ENCODE measurements at places on chromosomes 4 and X. TPM values are rescaled to one million over a fixed set of nuclear protein-coding genes. Genes with fewer than 3 reads are reported as not detected.
A peak's percentile ranks its signal among the peaks of the same experiment; 100 is the strongest.

The SLC9A7 gene
- total RNA-seq, result 48.3 TPM

- H3K27ac ChIP-seq, result no peak overlapping the region
- H3K27me3 ChIP-seq, result no peaks in the 10 kb centered on the region
- no peaks in the 10 kb centered on the region for H3K36me3 ChIP-seq
These were observed 113.7 kb downstream of the BMP15 start for GRCh38 chrX:51024106-51024696.

The HS6ST2 gene
- not detected for total RNA-seq

The PRSS12 gene
- total RNA-seq, result 30.0 TPM

- peak overlapping the region; percentile 30 for H3K4me3 ChIP-seq
- peak; percentile 89 for DNase-seq
- H3K4me1 ChIP-seq, result peaks cover 58% of the 10 kb centered on the region
- H3K36me3 ChIP-seq, result no peaks in the 10 kb centered on the region
These were observed 235.6 kb upstream of the JADE1 start for GRCh38 chr4:128573781-128574508.

- no peak for DNase-seq
- H3K36me3 ChIP-seq, result 0 out of 2 replicates have a peak, but pooled peaks cover 14% of the 10 kb centered on the region
- no peak overlapping the region for H3K27ac ChIP-seq
- H3K27me3 ChIP-seq, result no peaks in the 10 kb centered on the region
These were observed 5.5 kb downstream of the SAT1 start for GRCh38 chrX:23788521-23788920.

The FGF16 gene
- not detected for total RNA-seq

GRCh38 chr4:159298502-159298901 lies 195.6 kb downstream of the RAPGEF2 start:
- no peaks in the 10 kb centered on the region for H3K27me3 ChIP-seq
- peak overlapping the region; percentile 55 for H3K4me3 ChIP-seq
- H3K36me3 ChIP-seq, result no peaks in the 10 kb centered on the region

- no peak overlapping the region for H3K4me3 ChIP-seq
- peak; percentile 85 for DNase-seq
- H3K4me1 ChIP-seq, result peaks cover 15% of the 10 kb centered on the region
- H3K27me3 ChIP-seq, result no peaks in the 10 kb centered on the region
- peak overlapping the region; percentile 54 for H3K27ac ChIP-seq
These were observed 31.1 kb downstream of the NHSL2 start for GRCh38 chrX:71941776-71942175.

GRCh38 chr4:155690044-155690837 lies 23.6 kb downstream of the GUCY1A1 start:
- no peaks in the 10 kb centered on the region for H3K27me3 ChIP-seq
- no peak for DNase-seq
- no peaks in the 10 kb centered on the region for H3K36me3 ChIP-seq
- no peaks in the 10 kb centered on the region for H3K4me1 ChIP-seq
- no peak overlapping the region for H3K27ac ChIP-seq

- no peaks in the 10 kb centered on the region for H3K36me3 ChIP-seq
- H3K4me1 ChIP-seq, result no peaks in the 10 kb centered on the region
- peaks cover 16% of the 10 kb centered on the region for H3K27me3 ChIP-seq
- no peak overlapping the region for H3K27ac ChIP-seq
- H3K4me3 ChIP-seq, result no peak overlapping the region
These were observed 4.0 kb upstream of the ABLIM2 start for GRCh38 chr4:8162625-8163024.

GRCh38 chr4:11005300-11005699 lies 320.7 kb upstream of the CLNK start:
- H3K4me3 ChIP-seq, result no peak overlapping the region
- no peaks in the 10 kb centered on the region for H3K27me3 ChIP-seq
- DNase-seq, result no peak
- no peaks in the 10 kb centered on the region for H3K36me3 ChIP-seq

- H3K27ac ChIP-seq, result no peak overlapping the region
- no peaks in the 10 kb centered on the region for H3K36me3 ChIP-seq
- H3K4me3 ChIP-seq, result no peak overlapping the region
- 0 out of 2 replicates have a peak, but pooled peaks cover 8% of the 10 kb centered on the region for H3K4me1 ChIP-seq
- H3K27me3 ChIP-seq, result no peaks in the 10 kb centered on the region
These were observed 94.3 kb downstream of the CPE start for GRCh38 chr4:165472943-165473676.

DNA sequence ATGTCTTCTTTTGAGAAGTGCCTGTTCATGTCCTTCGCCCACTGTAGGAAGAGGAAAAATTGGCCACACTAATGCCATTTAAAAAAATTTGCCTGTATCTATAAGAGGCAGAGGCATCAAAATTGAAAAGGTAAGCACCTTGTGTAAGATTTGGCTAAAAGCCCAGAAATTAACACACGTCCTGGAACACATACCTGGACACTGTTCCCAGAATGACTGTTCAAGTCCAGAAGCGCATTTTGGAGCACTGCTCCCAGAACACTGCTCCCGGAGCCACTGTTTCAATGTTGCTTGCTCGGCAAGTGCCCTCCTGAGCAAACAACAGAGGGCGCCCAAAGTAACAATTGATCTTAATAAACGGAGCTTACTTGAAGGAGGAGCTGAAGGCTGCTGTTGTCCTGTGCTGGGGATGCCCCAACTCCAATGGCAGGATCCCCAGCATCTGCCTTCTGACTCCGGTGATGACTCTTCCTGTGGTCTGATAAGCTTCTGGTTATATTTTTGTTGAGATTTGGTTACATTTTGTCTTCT lies 1958.6 kb downstream of the C4orf33 start:
- no peak for DNase-seq
- no peak overlapping the region for H3K27ac ChIP-seq
- no peaks in the 10 kb centered on the region for H3K36me3 ChIP-seq

- no peak overlapping the region for H3K4me3 ChIP-seq
- H3K36me3 ChIP-seq, result no peaks in the 10 kb centered on the region
- H3K27ac ChIP-seq, result no peak overlapping the region
- H3K27me3 ChIP-seq, result no peaks in the 10 kb centered on the region
These were observed 328.3 kb upstream of the RPS6KA3 start for GRCh38 chrX:20594985-20595384.

DNA sequence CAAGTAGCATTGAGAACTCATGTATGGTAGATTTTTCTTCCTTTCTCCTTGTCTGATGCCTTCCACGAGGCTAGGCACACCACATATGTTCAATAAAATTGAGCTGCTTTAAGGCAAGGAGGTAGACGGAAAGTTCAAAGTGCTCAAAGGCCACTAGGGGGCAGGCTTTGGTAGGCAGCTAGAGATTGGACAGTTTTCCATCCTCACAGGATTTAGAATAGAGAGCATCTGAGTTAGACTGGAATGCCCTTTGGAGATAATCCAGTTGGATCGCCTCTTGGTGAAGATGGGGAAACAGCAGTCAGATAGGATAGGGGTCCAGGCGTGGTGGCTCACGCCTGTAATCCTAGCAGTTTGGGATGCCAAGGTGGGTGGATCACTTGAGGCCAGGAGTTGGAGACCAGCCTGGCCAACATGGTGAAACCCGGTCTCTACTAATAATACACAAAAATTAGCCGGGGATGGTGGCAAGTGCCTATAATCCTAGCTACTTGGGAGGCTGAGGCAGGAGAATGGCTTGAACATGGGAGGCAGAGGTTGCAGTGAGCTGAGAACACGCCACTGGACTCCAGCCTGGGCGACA lies 30.4 kb downstream of the ELF4 start:
- no peak overlapping the region for H3K4me3 ChIP-seq
- H3K4me1 ChIP-seq, result peaks cover 15% of the 10 kb centered on the region
- 0 out of 2 replicates have a peak overlapping the region, but pooled peaks have one; percentile 8 for H3K27ac ChIP-seq
- DNase-seq, result peak; percentile 81
- H3K36me3 ChIP-seq, result no peaks in the 10 kb centered on the region

GRCh38 chr4:76017056-76017686 lies 6.1 kb downstream of the CXCL10 start:
- H3K4me3 ChIP-seq, result no peak overlapping the region
- no peaks in the 10 kb centered on the region for H3K36me3 ChIP-seq
- H3K4me1 ChIP-seq, result peaks cover 11% of the 10 kb centered on the region
- no peak for DNase-seq

GRCh38 chr4:107693132-107693531 lies 26.9 kb downstream of the PAPSS1 start:
- H3K36me3 ChIP-seq, result 0 out of 2 replicates have a peak, but pooled peaks cover 8% of the 10 kb centered on the region
- no peak overlapping the region for H3K4me3 ChIP-seq
- H3K27ac ChIP-seq, result no peak overlapping the region
- peaks cover 13% of the 10 kb centered on the region for H3K4me1 ChIP-seq
- no peak for DNase-seq
- no peaks in the 10 kb centered on the region for H3K27me3 ChIP-seq

The CA5B gene
- total RNA-seq, result 7.8 TPM

The MMRN1 gene
- not detected for total RNA-seq

The ZAR1 gene
- total RNA-seq, result not detected

DNA sequence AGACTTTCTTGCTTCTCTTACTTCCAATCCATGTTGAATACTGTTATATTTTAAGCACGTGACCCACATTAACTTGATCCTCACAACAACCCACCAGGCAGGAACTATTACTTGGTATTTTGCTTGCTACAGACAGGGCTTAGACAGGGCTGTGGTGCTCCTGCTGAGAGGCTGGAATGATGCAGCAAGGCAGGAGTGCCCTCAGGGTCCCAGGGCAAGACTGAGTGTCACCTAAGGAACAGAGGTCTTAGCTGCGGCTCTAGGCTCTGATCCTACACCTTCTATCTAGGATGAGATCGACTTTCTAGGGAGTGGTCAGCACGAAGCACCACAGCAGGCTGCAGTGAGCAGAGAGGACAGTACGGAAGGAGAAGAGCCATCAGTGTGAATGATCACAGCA lies 20.0 kb downstream of the TAPT1 start:
- DNase-seq, result no peak
- peaks cover 8% of the 10 kb centered on the region for H3K4me1 ChIP-seq
- H3K27ac ChIP-seq, result no peak overlapping the region
- H3K4me3 ChIP-seq, result no peak overlapping the region
- H3K36me3 ChIP-seq, result no peaks in the 10 kb centered on the region

The CNGA1 gene
- total RNA-seq, result not detected

DNA sequence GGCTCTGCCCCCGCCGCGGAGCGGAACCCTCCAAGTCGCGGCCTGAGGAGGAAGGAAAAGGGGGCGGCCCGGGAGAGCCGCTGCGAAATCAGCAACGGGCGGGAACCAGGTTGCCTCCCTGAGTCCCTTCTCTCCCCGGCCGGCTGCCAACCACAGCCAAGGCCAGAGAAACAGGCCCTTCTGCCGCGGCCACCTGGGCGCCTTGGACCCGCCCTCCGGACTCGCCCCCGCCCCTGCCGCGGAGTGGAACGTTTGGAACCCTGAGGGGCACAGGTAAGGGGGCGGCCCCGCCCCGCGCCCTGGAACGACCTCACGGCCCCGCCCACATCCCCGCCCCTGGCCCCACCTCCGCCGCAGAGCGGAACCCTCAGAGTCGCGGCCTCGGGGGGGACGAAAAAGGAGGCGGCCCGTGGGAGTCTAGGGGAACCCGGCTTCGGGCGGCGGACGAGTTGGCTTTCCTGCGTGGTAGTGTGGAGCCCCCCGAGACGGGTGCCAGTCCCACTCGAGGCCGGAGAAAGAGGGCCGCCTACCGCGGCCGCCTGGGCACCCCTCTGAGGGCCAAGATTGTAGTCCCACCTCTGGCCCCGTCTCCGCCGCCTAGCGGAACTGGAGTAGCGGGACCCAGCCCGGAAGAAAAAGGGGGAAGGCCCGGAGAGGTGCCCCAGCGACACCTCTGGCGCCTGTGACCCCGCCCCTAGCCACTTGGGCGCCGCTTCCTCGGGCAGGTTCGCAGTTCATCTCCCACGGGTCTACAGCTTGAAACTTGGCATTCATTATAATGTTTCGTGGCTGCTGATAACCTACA lies 669 bp upstream of the PHKA2 start:
- peak; percentile 86 for DNase-seq
- H3K4me1 ChIP-seq, result no peaks in the 10 kb centered on the region
- peak overlapping the region; percentile 85 for H3K27ac ChIP-seq
- no peaks in the 10 kb centered on the region for H3K27me3 ChIP-seq
- H3K36me3 ChIP-seq, result no peaks in the 10 kb centered on the region

The DCHS2 gene
- not detected for total RNA-seq

GRCh38 chr4:8590546-8590880 lies 2.1 kb upstream of the CPZ start:
- peaks cover 22% of the 10 kb centered on the region for H3K27me3 ChIP-seq
- no peak for DNase-seq
- H3K4me1 ChIP-seq, result peaks cover 12% of the 10 kb centered on the region
- no peak overlapping the region for H3K4me3 ChIP-seq

GRCh38 chrX:78493180-78493579 lies 165.8 kb upstream of the CYSLTR1 start:
- no peak for DNase-seq
- no peaks in the 10 kb centered on the region for H3K27me3 ChIP-seq
- no peak overlapping the region for H3K27ac ChIP-seq
- no peaks in the 10 kb centered on the region for H3K4me1 ChIP-seq

DNA sequence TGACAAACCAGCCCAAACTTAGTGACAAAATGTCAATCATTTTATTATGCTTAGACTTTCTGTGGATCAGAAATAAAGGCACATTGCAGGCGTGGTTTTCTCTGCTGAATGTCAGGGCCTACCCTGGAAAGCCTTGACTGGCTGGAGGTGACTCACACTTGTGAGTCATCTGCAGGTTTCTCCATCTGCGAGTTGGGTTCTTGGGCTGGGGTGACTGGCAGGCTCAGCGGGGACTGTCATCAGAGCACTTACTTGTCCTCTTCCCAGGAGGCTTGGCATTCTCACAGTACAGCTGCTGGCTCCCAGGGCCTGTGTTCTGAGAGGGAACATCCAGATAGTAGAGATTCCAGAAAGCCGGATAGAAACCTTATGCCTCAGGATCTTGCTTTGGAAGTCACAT lies 153.8 kb upstream of the AGA start:
- H3K27ac ChIP-seq, result no peak overlapping the region
- H3K4me3 ChIP-seq, result no peak overlapping the region
- no peaks in the 10 kb centered on the region for H3K27me3 ChIP-seq
- peaks cover 8% of the 10 kb centered on the region for H3K4me1 ChIP-seq
- no peaks in the 10 kb centered on the region for H3K36me3 ChIP-seq

The PGAM4 gene
- not detected for total RNA-seq

GRCh38 chr4:136150046-136150445 lies 1382.2 kb downstream of the PCDH18 start:
- H3K27ac ChIP-seq, result no peak overlapping the region
- no peak for DNase-seq
- H3K4me3 ChIP-seq, result no peak overlapping the region
- no peaks in the 10 kb centered on the region for H3K4me1 ChIP-seq

- H3K36me3 ChIP-seq, result peaks cover 11% of the 10 kb centered on the region
- DNase-seq, result no peak
- H3K4me3 ChIP-seq, result no peak overlapping the region
- no peaks in the 10 kb centered on the region for H3K27me3 ChIP-seq
- 0 out of 2 replicates have a peak, but pooled peaks cover 6% of the 10 kb centered on the region for H3K4me1 ChIP-seq
- H3K27ac ChIP-seq, result no peak overlapping the region
These were observed 45.5 kb downstream of the PRDM5 start for GRCh38 chr4:120877021-120877420.

The BST1 gene
- 32.6 TPM for total RNA-seq

GRCh38 chr4:152709675-152710438 lies 30.1 kb upstream of the TMEM154 start:
- no peaks in the 10 kb centered on the region for H3K27me3 ChIP-seq
- DNase-seq, result peak; percentile 4
- no peaks in the 10 kb centered on the region for H3K4me1 ChIP-seq
- no peaks in the 10 kb centered on the region for H3K36me3 ChIP-seq

The SPOCK3 gene
- not detected for total RNA-seq
